Activated CD4-positive, alpha-beta T cell treated with anti-CD3 and anti-CD28 coated beads for 36 hours (primary cell): ENCODE measurements at places on chromosomes 12 and 14.

- peak overlapping the region; percentile 78 for H3K4me3 ChIP-seq
Observed at GRCh38 chr12:27780612-27781408, 774 bp upstream of the MANSC4 start.

- no peak overlapping the region for H3K4me3 ChIP-seq
- no peaks in the 10 kb centered on the region for H3K4me1 ChIP-seq
- no peaks in the 10 kb centered on the region for H3K27me3 ChIP-seq
- no peaks in the 10 kb centered on the region for H3K36me3 ChIP-seq
- no peak overlapping the region for H3K27ac ChIP-seq
- DNase-seq = no peak
Observed at GRCh38 chr14:87712396-87713090, 280.4 kb downstream of the GALC start.

GRCh38 chr12:106953352-106954250, 2.1 kb upstream of the TMEM263 start:
- no peak for DNase-seq
- H3K4me3 ChIP-seq = no peak overlapping the region
- peaks cover 3% of the 10 kb centered on the region for H3K36me3 ChIP-seq
- peaks cover 18% of the 10 kb centered on the region for H3K4me1 ChIP-seq
- no peaks in the 10 kb centered on the region for H3K27me3 ChIP-seq
- H3K27ac ChIP-seq = no peak overlapping the region

GRCh38 chr14:50001151-50001998, 108.5 kb downstream of the ARF6 start:
- peak; percentile 85 for DNase-seq
- no peaks in the 10 kb centered on the region for H3K27me3 ChIP-seq
- H3K27ac ChIP-seq = peak overlapping the region; percentile 98

- peaks cover 4% of the 10 kb centered on the region for H3K27me3 ChIP-seq
- H3K36me3 ChIP-seq = no peaks in the 10 kb centered on the region
- no peak overlapping the region for H3K27ac ChIP-seq
Observed at GRCh38 chr12:122166422-122167349, 7.3 kb downstream of the IL31 start.

DNA sequence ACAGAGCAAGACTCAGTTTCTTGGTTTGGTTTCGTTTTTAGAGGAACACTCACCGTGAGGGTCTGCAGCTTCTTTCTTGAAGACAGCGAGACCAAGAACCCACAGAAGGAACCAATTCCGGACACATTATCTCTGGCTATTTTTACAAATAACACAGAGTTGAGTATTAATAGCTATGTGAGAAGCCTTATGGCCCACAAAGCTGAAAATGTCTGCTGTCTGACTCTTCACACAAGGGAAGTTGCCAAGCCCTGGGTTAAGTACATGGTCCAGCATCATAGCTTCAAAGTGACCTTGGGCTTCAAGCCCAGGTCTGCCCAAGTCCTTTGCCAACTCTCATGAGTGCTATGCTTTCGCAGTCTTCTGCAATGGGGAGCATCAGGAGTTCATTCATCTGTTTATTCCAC, 2.6 kb upstream of the LGMN start:
- H3K27ac ChIP-seq = no peak overlapping the region
- no peak for DNase-seq
- peaks cover 29% of the 10 kb centered on the region for H3K4me1 ChIP-seq
- H3K36me3 ChIP-seq = no peaks in the 10 kb centered on the region
- H3K27me3 ChIP-seq = peaks cover 22% of the 10 kb centered on the region
- peak overlapping the region; percentile 69 for H3K4me3 ChIP-seq

DNA sequence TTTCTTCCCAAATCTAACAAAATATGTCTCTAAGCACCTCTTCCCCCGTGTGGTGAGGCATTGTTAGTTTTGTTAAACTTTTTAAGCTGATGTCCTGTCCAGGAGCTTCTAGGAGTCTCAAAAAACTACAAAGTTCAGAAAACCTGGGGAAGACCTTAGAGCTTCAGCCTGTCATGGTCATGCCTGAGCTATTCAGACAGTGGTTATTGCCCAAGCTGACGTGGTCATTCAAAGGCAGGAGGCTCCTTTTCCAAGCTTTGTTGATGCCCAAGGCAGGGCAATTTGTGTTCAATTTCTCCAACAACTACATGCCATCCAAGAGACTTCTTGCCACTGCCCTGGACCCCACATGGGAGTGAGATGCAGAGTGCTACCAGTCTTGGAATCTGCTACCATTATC, 5.8 kb upstream of the LYZ start:
- H3K4me1 ChIP-seq = no peaks in the 10 kb centered on the region
- no peak overlapping the region for H3K4me3 ChIP-seq
- H3K27ac ChIP-seq = no peak overlapping the region
- H3K27me3 ChIP-seq = no peaks in the 10 kb centered on the region

- no peaks in the 10 kb centered on the region for H3K36me3 ChIP-seq
- no peak overlapping the region for H3K4me3 ChIP-seq
Observed at GRCh38 chr14:81286574-81287370, 66.0 kb upstream of the GTF2A1 start.

DNA sequence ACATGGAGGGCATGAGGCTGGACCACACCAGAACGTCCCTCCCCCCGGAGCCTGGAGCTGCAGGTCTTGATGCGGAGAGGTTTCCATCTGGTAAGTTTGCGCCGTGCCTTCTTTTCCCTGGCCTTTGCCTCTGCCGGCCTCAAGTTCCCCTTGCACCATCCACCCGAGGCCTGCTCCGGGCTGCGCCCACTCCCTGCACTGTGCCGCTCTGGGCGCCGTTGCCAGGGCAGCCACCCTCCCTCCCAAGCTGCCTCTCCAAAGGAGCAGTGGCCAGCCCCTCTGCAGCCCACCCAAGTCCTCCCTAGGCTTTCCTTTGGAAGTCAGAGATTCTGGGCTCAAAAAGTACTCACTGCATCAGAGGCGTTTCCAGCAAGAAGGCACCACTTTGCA, 46.2 kb upstream of the MEG3 start:
- no peaks in the 10 kb centered on the region for H3K4me1 ChIP-seq
- peaks cover 2% of the 10 kb centered on the region for H3K27me3 ChIP-seq
- H3K27ac ChIP-seq = no peak overlapping the region
- H3K36me3 ChIP-seq = no peaks in the 10 kb centered on the region
- H3K4me3 ChIP-seq = no peak overlapping the region
- no peak for DNase-seq

DNA sequence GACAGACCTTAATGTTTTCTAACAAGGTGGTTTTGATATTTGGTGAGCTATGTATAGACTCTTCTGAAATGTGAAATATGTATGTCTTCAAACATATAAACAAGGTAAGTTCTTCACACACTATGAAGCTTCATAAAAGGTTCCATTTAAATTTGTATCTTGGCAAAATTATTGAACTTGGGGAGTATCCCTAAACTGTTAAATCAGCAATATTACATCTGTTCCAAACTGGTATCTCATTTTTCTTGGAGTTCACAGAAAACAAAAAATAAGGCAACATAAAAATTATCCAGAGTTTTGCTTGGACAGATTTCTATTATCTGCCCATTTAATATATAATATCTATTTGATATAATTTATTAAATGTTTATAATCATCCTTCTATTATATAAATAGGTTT, 62.4 kb downstream of the TAOK3 start:
- DNase-seq = no peak
- H3K27me3 ChIP-seq = no peaks in the 10 kb centered on the region
- peaks cover 4% of the 10 kb centered on the region for H3K36me3 ChIP-seq

GRCh38 chr12:31496257-31496656, 94.7 kb downstream of the DENND5B start:
- H3K4me3 ChIP-seq = no peak overlapping the region
- DNase-seq = no peak
- H3K27ac ChIP-seq = no peak overlapping the region
- H3K27me3 ChIP-seq = peaks cover 5% of the 10 kb centered on the region
- no peaks in the 10 kb centered on the region for H3K4me1 ChIP-seq
- no peaks in the 10 kb centered on the region for H3K36me3 ChIP-seq

DNA sequence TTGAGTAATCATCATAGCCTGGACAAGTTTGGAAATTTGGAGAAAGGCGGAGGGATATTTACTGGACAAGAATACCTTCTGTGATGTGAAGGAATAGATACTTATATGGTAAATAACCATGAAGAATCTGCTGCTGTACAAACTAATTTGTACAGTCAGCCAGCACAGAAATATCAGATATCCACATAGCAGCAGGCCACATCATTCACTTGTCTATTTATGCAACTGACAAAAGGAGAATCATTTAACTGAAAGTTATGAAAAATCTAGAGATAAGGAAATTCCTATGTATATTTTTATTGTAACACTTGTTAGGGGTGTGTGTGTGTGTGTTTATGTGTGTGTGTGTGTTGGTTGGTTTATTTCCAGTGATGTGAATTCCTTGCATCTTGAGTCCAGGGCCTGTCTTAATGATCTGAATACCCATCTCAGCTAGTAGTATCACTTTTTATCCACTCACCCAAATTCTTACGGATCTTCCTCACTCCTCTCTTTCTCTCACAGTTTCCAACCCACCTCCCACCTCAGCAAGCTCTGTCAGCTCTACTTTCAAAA, 10.5 kb upstream of the LRIG3 start:
- H3K4me3 ChIP-seq = no peak overlapping the region
- no peak overlapping the region for H3K27ac ChIP-seq
- H3K36me3 ChIP-seq = no peaks in the 10 kb centered on the region
- DNase-seq = no peak

- H3K27me3 ChIP-seq = no peaks in the 10 kb centered on the region
- peak overlapping the region; percentile 91 for H3K4me3 ChIP-seq
- H3K27ac ChIP-seq = peak overlapping the region; percentile 85
- H3K36me3 ChIP-seq = peaks cover 6% of the 10 kb centered on the region
- peaks cover 19% of the 10 kb centered on the region for H3K4me1 ChIP-seq
- no peak for DNase-seq
Observed at GRCh38 chr14:34460841-34461240, 1.2 kb downstream of the SPTSSA start.

DNA sequence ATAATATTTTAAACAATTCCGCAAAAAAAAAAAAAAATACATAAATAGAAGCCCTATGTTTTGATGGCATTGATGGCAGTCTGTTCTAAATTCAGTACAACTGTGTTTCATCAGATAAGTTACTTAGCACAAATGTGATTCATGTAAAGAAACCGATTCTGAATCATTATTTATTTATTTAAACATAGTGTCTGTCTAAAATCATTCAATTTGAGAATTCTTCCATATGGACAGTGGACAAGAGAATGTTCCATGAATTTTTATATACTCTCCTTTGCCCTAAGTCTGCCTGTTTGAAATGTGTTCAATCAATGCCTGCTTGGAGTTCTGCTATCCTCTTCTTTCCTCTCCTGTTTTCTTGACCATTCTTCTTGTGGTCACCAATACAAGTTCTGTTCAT, 126.5 kb downstream of the PDE3A start:
- H3K27me3 ChIP-seq = no peaks in the 10 kb centered on the region
- H3K27ac ChIP-seq = no peak overlapping the region
- no peak overlapping the region for H3K4me3 ChIP-seq
- no peak for DNase-seq
- H3K36me3 ChIP-seq = no peaks in the 10 kb centered on the region

DNA sequence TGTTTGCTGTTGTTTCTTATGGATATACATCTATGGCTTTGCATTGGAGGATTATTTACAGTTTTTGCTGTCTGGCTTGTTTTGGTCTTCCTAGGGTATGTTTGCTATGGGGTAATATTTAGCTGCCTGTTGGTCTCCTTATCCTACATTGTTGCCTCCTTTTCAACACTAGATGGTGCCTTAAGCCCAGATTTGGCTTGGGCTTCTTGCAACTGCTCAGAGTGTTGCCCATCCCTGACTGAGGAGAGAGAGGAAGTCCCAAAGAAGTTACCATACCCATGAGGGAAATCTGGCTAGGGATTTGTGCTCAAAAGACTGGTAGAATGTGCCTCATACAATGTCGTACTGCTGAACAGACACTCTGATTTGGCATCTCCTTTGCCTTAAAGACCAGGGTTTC, 94.6 kb upstream of the MUCL1 start:
- peaks cover 7% of the 10 kb centered on the region for H3K27me3 ChIP-seq
- H3K27ac ChIP-seq = no peak overlapping the region
- H3K36me3 ChIP-seq = peaks cover 7% of the 10 kb centered on the region
